Stimulated activated CD8-positive, alpha-beta memory T cell treated with anti-CD3 and anti-CD28 coated beads, Interleukin-7, amount 100 ng/mL, for 1 hour (primary cell): ENCODE measurements at places on chromosomes 5 and 9.

GRCh38 chr9:89448821-89449220 is 49.1 kb downstream of the SEMA4D start:
- no peak for DNase-seq

- DNase-seq: no peak
Measured at GRCh38 chr5:92916036-92916435, 665.0 kb downstream of the NR2F1-AS1 start.

GRCh38 chr5:124438903-124439281 is 307.5 kb downstream of the ZNF608 start:
- DNase-seq: no peak

DNA sequence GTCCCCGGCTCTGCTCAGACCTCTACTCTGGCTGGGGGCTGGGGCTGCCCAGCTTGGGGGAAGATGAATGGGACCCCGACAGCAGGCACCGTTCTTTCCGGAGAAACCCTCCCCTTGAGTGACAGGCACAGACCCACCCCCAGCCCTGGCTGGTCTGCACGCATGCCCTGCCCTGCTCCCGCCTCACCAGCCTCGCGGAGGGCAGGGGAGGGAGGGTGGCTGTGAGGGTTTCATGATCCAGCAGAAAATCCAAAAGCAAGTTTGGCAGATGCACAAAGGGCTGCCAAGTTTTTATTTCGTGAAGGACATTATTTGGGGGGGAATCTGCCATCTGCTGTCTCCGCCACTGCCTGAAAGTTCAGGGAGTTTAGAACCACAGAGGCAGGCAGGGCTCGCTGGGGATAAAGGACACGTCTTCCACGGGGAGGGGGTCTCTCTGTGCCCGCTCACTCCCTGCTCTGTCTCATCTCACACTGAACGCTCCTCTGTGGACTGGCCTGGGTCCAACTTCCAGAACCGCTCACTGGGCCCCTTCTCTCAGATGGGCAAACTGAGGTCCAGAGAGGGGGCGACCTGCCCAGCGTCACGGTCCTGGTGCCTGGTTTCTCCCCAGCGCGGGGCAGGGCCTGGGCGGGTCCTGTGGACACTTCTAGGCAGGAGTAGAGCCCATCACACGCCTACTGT is 92.9 kb downstream of the RXRA start:
- DNase-seq: no peak

DNA sequence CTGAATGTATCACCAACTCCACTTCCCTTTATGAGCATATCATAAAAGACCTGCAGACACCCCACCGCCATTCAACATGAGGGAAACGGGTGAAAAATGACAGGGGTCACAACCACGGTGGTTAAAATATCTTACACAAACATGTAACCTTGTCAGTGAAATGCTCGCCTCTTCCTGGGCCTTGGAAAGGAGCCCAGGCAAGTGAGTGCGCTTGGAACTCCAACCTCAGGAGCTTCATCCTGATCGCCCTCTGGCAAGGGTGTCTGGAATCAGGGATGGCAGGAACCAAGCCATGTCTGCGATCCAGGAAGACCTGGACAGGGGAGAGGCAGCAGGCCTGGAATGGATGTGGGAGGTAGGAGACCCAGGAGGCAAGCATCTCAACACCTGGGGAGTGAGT is 282.7 kb downstream of the GAS1 start:
- DNase-seq: no peak

DNA sequence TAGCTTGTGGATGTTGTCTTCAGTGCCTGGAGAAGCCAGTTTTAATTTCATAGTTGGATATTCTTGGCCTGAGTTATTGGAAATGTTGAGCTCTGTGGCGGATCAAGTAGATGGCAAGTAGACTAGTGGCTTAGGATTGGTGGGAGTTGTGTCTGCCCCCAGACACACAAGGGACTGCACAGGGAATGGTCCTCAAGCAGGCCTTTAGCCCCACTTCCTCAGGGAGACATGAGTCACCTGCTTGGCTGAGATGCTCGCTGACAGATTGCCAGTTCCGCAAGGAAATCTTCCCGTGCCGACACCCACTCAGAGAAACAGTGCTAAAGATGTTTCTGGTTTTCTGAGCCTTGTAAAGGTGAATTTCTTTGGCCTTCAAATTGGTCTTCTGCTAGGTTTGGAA is 18.8 kb upstream of the CATSPER3 start:
- DNase-seq: no peak

GRCh38 chr5:1781726-1782384 is 17.8 kb downstream of the MRPL36 start:
- DNase-seq: no peak

DNA sequence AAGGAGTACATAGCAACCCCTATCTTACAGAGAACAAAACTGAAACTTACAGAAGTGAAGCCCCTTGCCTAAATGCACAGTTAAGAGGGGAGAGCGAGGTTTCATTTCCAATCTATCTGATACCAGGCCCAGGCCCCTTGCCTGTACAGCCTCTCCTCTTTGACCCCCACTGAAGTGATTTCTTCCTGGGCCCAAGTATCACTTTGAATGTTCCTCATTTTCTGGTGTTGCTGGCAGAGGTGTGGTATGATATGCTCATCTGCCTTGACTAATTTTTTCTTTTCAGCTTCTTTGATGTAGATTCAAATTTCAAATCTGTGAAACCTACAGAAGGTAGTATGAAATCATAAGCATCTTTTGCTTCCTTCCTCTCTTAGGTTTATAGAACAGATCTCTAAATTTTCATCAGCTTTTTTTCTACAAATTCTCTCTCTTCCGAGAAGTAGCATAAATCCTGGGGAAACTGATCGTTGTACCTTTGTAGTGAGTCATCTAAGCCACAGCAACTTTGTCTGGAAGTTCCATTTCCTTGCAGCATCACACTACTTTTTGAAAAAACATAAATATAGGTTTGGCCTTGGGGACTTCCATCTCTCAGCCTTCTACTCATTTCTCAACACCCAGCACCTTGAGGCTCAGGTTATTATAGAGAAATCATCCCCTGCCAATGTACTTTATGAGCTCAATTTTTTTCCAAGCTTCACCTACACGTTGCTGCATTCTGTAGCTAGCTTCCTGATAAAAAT is 402.4 kb upstream of the PTGER4 start:
- no peak for DNase-seq

- DNase-seq: no peak
Measured at GRCh38 chr9:117723986-117724625, 19.9 kb downstream of the TLR4 start.

GRCh38 chr5:32712481-32713360 is 1.6 kb downstream of the NPR3 start:
- DNase-seq: no peak

GRCh38 chr9:138053321-138053868 is 175.8 kb downstream of the CACNA1B start:
- DNase-seq: no peak

- no peak for DNase-seq
Measured at GRCh38 chr9:78035383-78035993, 3.9 kb upstream of the GNAQ start.

GRCh38 chr5:106860398-106861044 is 810.2 kb downstream of the EFNA5 start:
- no peak for DNase-seq

GRCh38 chr5:116378777-116379121 is 195.9 kb downstream of the SEMA6A start:
- no peak for DNase-seq

DNA sequence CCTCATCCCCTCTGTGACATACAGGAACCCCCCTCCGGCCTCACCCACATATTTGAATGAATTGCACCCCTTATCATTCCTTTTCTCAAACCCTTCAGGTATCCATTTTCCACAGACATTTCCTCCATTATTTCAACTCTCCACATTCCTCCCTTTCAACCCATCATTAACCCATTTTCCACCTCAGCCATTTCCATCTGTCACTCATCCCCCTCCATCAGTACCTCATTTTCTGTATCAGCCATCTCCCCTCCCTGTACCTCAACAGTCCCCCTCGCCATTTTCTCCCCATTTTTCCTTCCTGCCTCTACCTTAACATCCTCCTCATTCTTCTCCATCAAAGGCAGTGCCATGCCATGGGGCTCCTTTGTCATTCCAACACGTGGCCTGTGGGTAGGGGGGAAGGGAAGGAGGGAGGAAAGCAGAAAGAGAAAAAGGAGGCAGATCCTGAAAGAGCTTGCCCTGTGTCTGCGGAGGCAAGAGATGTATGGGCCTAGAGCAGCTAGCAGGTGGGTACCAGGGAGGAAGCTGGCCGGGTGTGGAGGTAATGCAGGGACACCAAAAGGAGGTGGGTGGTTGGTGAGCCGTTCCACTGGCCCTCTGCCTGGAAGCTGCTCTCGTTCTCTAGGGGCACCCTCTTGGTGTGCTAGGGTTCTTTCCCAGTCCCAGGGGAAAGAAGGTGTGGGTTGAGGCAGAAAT is 1.5 kb downstream of the DNAJB5 start:
- no peak for DNase-seq

DNA sequence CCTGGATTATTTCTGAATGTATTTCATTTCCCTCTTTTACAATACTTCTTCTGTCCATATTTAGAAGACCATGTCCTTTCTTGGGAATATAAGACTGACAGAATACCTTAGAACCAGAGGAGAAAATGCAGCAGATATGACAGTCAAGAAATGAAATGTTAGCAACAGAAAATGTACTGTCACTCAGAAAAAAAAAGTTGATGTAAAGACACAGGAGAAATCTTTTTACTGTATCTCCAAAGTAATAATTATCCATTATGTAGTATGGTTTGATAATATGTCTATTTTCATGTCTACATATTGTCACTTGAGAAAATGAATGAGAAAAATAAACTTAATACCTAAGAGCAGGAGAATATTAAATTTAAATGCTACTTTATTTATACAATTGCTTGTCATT is 652.1 kb downstream of the GABRG2 start:
- no peak for DNase-seq

- DNase-seq: no peak
Measured at GRCh38 chr5:42691413-42691937, 65.1 kb upstream of the CCDC152 start.

GRCh38 chr5:81971111-81971711 is 612 bp upstream of the ATG10 start:
- no peak for DNase-seq

DNA sequence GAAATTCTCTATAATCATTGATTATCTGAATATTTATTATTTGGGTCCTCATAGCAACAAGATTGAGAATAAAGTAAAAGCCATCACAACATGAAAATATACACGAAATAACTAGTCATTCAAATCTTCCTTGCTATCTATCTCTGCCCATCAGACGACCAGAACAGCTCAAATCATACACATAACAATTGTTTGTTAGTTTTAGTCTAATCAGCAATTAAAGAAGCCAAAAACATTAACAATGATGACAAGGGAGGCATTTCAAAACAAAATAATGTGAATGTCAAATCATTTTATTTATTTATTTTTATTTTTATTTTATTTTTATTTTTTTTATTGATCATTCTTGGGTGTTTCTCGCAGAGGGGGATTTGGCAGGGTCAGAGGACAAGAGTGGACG is 106.0 kb upstream of the BNC2 start:
- no peak for DNase-seq

DNA sequence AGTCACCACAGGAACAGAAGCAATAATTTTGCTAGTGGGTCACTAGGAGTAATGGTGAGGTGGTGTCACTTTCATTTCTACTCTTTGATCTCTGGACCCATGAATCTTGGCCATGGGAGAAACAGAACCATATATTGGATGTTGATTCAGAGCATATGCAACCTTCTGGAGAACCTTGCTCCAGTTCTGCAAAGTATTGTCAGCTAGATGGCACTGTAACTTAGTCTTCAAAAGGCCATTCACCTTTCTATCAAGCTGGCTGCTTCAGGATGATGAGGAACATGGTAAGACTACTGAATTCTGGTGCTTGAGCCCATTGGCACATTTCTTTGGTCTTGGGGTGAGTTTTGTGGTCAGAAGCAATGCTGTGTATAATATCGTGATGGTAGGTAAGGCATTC is 129.1 kb upstream of the FBN2 start:
- DNase-seq: no peak

GRCh38 chr5:115875447-115875846 is 33.7 kb downstream of the AP3S1 start:
- no peak for DNase-seq

DNA sequence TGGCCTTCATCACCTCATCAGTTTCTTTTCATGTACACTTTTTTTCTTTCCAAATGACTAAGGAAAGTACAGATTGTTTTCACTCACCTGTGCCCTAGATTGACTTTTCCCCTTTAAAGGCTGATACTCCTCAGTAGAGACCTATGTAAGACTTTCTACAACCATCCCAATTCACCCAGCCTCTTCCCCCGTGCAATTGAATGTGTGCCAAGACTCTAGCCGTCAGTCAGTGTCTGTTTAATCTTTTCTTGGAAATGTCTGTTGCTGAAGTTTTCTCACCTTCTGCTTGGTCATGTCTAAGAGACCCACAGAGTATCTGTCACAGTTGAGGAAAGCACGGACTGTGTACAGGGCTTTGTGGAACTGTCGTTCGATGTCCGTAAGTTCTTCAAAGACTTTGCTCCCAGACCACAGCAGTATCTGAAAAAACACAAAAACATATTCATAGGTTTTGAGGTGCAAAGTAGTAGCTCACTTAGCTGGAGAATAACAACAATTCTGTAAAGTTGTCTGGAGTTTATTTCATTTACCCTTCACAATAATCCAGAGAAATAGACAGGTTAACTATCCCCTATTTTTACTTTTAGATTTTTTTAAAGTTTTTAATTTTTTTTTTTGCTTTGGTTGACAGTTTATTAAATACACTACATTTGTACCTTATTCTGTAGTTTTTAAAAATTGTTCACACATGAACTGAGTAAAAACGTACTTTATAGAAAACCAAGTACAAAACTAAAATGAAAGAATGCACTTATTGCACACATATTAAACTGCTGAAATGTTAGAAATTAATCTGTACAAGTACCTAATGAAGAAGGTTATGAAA is 13.6 kb downstream of the PDE6A start:
- no peak for DNase-seq

- DNase-seq: no peak
Measured at GRCh38 chr5:130099008-130099407, 194.7 kb downstream of the CHSY3 start.

DNA sequence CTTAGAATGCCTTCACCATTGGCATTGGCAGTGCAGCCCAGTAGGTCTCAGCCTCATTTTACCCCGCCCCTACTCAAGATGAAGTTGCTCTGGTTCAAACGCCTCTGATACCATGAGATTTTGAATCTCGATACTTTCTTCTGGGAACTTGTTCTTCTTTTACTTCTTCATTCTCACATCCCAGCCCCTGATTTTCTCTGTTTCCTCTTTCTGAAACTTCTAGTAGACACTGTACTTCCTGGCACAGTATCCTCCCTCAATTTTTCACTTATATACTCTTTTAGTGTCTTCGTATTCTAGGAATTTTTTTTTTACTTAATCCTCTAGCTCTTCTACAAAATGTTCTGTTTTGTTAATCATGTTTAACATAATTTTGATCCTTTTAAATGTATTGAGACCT is 13.1 kb upstream of the ZNF79 start:
- DNase-seq: no peak

DNA sequence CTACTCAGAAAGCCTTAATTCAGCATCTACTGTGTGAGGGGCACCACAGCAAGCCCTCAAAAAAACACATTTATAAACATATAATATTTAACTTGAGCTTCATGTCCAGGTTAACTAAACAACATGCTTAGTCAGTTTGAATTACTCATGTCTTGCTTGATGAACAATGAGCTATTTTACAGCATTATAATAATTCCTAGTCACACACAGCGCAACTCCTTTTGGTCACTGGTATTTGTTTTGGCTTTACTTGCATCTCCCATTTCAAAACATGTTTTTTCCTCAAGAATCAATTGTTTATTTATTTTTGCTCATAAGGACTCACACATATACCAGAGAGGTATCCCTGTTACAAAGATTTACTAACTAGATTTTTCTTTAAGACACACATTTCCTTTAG is 616.7 kb upstream of the DAB2 start:
- DNase-seq: no peak
